Dermis microvascular lymphatic vessel endothelial cell (primary cell): ENCODE measurements at places on chromosomes 3 and 15.

DNA sequence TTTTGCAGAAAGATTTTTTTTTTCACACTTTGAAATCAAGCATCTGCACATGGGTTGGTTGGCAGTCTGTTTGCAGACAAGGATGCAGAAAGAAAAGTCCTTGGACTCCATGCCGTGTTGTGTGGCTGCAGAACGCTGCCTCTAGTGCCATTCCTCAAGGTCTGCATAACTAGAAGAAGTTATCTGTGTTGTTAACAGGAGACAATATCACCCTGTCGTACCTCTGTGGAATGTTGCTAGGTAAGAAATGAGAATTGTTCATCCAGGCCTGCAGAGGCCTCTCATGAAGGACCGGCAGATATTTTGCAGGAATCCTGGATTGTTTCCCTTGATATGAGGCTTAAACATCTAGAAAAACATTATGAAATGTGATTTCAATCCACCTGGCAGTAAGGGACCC, 58.5 kb upstream of the PPARG start:
- no peak for DNase-seq

DNA sequence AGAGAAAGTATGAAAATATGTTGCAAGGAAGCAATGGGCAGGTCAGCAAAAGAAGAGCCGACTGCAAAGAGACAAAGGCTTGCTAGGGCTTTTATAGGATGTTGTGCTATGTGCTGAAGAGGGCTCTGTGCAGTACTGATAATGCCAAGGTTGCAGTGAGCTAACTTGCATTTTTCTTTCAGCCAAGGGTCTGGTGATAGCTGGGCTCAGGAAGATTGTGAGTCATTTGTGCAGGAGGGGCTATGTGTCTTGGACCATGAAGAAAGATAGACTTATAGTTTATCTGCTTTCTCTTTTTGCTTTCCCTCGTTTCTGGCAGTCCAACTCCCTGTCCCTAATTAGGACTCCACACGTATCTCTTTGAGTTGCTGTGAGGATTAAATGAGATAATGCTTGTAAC, 64.5 kb upstream of the LRIG1 start:
- DNase-seq = no peak

DNA sequence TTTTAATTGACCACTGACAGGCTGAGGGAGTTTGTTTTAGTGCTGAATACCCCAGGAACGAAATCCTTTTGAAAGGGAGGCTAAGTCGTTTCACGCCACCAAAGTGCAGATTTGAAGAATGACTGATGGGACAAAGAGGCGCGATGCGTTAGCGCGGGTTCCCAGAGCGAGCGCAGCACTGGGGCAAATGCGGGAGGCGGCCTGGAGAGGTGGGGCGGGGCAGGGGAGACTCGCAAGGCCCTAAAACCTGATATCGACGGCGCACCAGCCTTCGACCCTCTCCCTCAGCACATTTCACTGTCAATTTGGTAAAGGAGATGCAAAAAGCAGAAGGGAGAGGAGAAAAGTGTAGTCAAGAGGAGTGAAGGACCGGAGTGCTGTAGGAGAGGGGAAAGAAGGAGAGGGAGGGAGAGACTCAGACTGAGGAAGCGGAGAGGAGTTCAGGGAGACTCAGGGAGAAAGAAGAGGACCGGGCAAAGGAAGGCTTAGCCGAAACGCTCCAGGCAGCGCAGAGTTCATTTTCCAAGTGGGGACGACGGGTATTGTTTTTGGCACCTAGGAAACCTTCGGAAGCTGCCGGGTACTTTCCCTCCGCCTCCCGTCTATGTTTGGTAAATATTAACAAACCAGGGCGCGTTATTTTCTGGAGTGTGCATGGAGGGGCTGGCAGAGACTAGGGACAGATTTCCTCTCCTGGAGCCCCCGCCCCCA, 3.8 kb upstream of the FOXB1 start:
- no peak for DNase-seq

GRCh38 chr3:177057768-177058167, 139.5 kb downstream of the TBL1XR1 start:
- DNase-seq = no peak

- no peak for DNase-seq
Observed at GRCh38 chr3:194489736-194490612, 3.2 kb upstream of the ATP13A3 start.

DNA sequence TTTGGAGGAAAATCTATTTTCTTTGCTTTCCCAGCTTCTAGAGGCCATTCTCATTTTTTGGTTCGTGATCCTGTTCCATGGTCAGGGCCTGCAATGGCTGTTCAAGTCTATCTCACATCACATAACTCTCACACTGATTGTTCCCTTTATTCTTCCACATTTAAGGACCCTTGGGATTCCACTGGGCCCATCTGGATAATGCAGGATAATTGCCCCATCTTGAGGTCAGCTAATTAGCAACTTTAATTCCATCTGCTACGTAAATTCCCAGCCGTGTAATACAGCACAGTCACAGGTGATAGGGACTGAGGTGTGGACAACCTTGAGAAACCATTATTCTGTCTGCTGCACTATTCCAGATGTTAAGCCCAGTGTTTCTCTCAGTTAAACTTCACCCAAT, 311.6 kb upstream of the CNTN4 start:
- DNase-seq = no peak

- DNase-seq = peak; percentile 35
Observed at GRCh38 chr15:64717735-64718495, 57.5 kb downstream of the RBPMS2 start.

DNA sequence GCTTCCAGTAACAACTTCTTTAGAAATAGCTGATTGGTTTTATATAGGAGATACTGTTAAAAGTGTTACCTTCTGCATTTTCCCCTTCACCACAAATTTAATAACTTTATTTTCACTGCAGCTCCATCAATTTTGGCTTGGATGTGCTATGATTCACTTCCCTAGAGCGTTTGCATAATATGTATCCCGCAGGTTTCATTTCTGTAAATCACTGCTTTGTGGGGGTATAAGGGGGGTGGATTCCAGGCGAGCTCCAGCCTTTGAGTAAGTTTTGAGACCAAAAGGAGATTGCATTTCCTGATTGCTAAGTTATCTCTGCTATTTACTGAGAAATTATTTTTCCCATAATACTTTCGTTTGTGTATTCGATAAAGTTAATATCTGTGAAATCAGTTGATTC, 232.6 kb downstream of the TBL1XR1 start:
- DNase-seq = no peak

- no peak for DNase-seq
Observed at GRCh38 chr15:25989327-25989726, 126.2 kb upstream of the ATP10A start.

DNA sequence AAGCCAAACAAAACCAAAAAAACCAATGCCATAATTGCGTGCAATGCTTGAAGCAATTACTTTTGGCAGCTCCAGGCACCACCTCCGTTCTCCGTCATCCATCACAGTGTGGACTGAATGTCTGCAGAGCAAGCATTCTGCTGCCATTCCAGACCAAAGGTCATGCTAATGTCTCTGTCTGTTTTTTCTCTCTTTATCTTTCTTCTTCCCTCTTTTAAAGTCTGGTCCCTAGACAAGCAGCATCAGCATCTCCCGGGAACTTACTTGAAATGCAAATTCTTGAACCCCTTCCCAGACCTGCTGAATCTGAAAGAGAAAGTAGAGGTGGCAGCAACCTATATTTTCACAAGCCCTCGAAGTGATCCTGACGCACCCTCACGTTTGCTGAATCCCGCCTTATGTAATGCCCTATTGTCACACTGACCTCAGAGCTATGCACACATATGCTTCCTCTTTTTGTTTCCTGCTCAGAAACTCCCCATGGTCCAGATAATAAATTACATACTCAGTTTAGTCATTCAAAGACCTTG, 297.3 kb upstream of the PROK2 start:
- DNase-seq = peak; percentile 86

- no peak for DNase-seq
Observed at GRCh38 chr3:23748398-23749110, 57.2 kb upstream of the UBE2E1 start.

DNA sequence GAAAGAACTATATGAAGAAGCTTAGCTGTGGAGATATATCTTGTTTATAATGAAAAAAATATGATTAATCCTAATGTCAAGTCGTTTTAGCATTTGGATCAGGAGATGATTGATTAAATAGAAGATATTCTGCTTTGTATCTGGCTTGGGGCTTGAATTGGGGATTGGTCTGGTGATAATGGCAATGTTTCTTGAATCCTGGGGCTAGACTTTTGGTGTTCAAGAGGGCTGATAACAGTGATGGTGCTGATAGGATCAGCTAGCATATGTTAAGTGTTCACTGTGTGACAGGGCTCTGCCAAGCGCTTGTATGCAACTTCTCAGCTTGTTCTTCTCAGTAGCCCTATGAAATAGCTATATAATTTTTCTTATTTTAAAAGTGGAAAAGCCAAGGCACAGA, 20.2 kb downstream of the CNOT10 start:
- no peak for DNase-seq

GRCh38 chr3:186807231-186807630, 949 bp upstream of the RFC4 start:
- peak; percentile 23 for DNase-seq

DNA sequence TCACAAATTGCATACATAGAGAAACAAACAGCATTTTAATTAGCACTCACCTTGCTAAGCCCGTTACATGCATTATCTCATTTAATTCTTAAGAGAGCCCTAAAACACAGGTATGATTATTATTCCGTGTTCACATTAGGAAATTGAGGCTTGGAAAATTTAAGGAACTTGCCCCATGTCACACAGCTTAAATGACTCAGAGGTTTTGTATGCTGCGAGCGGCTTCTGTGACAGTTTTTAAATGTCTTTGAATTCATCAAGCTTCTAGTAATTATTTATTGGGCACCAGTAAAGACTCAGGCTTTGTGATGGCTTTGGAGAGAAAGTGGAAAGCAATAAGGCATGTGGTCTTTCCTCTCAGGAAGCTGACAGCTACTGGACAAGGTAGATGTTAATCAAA, 166.7 kb upstream of the THBS1 start:
- DNase-seq = no peak
